Karpas-422 (cell line): ENCODE measurements at places on chromosomes 4 and X. TPM values are rescaled to one million over a fixed set of nuclear protein-coding genes. Genes with fewer than 3 reads are reported as not detected.
A peak's percentile ranks its signal among the peaks of the same experiment; 100 is the strongest.

- H3K27ac ChIP-seq, result no peak within 1 kb of the TSS
- no peak for DNase-seq
- H3K4me1 ChIP-seq, result no peaks in the 10 kb centered on the region
- H3K36me3 ChIP-seq, result no peaks in the 10 kb centered on the region
- H3K27me3 ChIP-seq, result no peaks in the 10 kb centered on the region
Observed at GRCh38 chrX:115017455-115017854, at the start of gene IL13RA2. TSS of gene IL13RA2 (minus strand) at chrX:115017616. CDS start at chrX:115017269, 347 bp downstream.

DNA sequence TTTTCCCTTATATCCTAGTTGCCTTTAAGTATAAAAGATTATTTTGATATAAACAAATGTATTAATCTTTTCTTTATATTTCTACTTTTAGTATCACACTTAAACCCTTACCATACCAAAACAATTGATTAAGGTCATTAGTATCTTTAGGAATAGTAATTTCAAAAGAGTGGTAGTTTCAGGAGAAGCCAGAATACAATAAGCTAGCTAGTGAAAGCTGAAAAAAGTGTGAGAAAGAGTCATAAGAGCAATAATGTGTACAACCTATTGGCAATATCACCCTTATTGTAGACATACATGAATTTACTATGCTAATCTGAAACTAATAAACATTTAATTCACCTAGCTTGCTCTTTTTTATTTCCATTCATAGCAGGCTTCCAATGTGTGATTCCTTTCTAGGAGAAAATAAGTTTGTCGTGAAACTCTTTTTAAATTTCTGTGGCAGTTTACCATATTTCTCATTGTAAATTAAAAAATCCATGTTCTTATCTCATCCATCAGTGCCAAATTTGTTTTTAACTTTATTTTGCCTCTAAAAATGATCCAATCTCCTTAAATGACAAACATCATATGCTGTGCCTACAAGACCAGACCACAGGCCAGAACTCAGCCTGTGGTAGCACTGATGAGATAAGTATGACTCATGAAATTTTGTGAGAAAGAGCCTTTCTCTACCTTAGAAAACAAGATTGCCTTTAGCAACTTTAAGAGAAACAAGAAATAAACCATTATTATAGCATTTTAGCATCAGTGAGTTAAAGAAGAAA lies 8.1 kb downstream of the NEK1 start:
- H3K36me3 ChIP-seq, result 0 out of 2 replicates have a peak, but pooled peaks cover 3% of the 10 kb centered on the region
- H3K27ac ChIP-seq, result no peak overlapping the region
- no peak for DNase-seq
- no peaks in the 10 kb centered on the region for H3K27me3 ChIP-seq
- no peak overlapping the region for H3K4me3 ChIP-seq

- no peaks in the 10 kb centered on the region for H3K4me1 ChIP-seq
- H3K36me3 ChIP-seq, result no peaks in the 10 kb centered on the region
- DNase-seq, result no peak
- no peak overlapping the region for H3K4me3 ChIP-seq
- H3K27ac ChIP-seq, result no peak overlapping the region
- H3K27me3 ChIP-seq, result no peaks in the 10 kb centered on the region
Observed at GRCh38 chr4:5211282-5211839, 160.1 kb downstream of the STK32B start.

GRCh38 chr4:68119921-68120320 lies 9.7 kb downstream of the TMPRSS11F start:
- DNase-seq, result no peak
- H3K36me3 ChIP-seq, result no peaks in the 10 kb centered on the region
- H3K4me3 ChIP-seq, result no peak overlapping the region
- H3K4me1 ChIP-seq, result no peaks in the 10 kb centered on the region
- no peak overlapping the region for H3K27ac ChIP-seq

- H3K27me3 ChIP-seq, result no peaks in the 10 kb centered on the region
- H3K4me3 ChIP-seq, result no peak overlapping the region
- H3K27ac ChIP-seq, result no peak overlapping the region
- H3K36me3 ChIP-seq, result no peaks in the 10 kb centered on the region
- DNase-seq, result peak; percentile 68
- peaks cover 27% of the 10 kb centered on the region for H3K4me1 ChIP-seq
Observed at GRCh38 chrX:47484885-47485284, 1.9 kb upstream of the ZNF41 start.

- H3K4me3 ChIP-seq, result no peak overlapping the region
- H3K36me3 ChIP-seq, result no peaks in the 10 kb centered on the region
- H3K27me3 ChIP-seq, result no peaks in the 10 kb centered on the region
- H3K27ac ChIP-seq, result no peak overlapping the region
Observed at GRCh38 chr4:48667148-48667547, 112.9 kb downstream of the FRYL start.

DNA sequence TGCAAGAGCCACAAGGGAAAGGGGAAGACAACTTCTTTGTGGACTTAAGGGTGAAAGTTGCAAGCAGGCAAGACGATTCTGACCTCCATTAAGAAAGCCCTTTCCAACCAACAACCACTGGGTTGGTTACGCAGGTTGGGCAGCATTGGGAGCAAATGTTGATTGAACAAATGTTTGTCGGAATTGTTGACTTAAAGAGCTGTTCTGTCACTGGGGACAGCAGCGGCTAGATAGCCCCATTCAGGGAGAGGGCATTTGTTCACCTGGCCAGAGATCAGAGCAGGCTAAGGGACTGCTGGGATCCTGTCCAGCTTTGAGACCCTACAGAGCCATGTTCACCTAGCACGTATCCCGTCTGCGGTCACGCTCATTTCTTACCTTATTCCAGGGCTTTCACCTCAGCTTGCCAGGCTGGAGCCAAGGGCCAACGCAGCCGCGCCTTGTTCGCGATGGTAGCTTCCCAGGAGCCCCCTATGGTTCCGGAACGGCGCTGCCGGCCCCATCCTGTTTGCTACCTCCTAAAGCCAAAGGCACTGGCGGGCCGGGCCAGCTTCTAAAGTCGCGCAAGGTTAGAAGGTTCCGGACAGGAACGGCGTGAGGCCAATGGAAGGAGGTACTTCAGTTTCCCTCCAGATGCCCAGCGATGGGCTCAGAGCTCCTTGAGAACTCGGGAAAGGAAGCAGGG lies 24.6 kb downstream of the F9 start:
- 0 out of 2 replicates have a peak overlapping the region, but pooled peaks have one; percentile 0 for H3K4me3 ChIP-seq
- peaks cover 27% of the 10 kb centered on the region for H3K4me1 ChIP-seq
- no peak for DNase-seq
- H3K27ac ChIP-seq, result peak overlapping the region; percentile 59

DNA sequence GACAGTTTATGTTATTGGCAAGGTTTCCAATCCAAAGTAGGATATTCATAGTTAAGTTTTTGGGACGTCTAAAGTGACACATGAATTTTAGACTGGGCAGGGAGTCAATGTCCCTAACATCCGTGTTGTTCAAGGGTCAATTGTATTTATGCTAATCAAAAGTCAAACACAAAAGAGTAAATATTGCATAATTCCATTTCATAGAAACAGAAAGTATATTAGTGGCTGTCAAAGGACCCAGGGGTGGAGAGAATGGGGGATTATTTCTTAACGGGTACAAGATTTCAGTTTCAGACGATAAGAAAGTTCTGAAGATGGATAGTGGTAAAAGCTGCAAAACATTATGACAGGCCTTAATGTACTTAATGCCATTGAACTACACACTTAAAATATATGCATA lies 971.8 kb upstream of the AGA start:
- H3K36me3 ChIP-seq, result no peaks in the 10 kb centered on the region
- H3K27ac ChIP-seq, result no peak overlapping the region
- H3K4me3 ChIP-seq, result no peak overlapping the region
- H3K4me1 ChIP-seq, result no peaks in the 10 kb centered on the region

SORCS2 gene
- not detected in 2 replicates for total RNA-seq

SULT1B1 gene
- total RNA-seq, result not detected in 2 replicates
